ENCODE measurements at places on chromosomes 1 and 21.
A peak's percentile ranks its signal among the peaks of the same experiment; 100 is the strongest.

GRCh38 chr1:232834066-232834465 is 28.9 kb downstream of the MAP10 start:
- no peak for DNase-seq

DNA sequence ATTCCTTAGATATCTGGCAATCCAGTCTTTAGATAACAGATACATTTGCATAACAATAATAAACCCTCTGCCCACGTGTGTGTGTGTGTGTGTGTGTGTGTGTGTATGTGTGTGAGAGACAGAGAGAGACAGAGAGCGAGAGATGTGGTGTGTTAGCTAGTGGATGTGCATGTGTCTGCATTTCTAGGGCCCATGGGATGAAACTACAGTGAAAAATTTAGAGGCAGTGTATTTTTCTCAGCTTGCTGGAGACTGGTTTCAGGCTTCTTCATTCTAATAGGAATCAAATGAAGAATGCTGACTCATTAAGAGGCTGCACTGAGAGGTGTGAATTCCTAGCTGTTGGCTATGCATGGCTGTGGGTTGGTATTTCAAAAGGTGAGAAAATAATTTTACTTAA is 303.2 kb downstream of the LMX1A start:
- no peak for DNase-seq

GRCh38 chr1:14598498-14599182 is at the start of gene KAZN:
TSS of gene KAZN (plus strand) at chr1:14598685.
- DNase-seq, result peak; percentile 32

GRCh38 chr1:100351095-100351887 is 1.0 kb upstream of the CDC14A start:
- DNase-seq, result peak; percentile 93

GRCh38 chr1:160521554-160521953 is 1.5 kb downstream of the SLAMF6 start:
- DNase-seq, result no peak

DNA sequence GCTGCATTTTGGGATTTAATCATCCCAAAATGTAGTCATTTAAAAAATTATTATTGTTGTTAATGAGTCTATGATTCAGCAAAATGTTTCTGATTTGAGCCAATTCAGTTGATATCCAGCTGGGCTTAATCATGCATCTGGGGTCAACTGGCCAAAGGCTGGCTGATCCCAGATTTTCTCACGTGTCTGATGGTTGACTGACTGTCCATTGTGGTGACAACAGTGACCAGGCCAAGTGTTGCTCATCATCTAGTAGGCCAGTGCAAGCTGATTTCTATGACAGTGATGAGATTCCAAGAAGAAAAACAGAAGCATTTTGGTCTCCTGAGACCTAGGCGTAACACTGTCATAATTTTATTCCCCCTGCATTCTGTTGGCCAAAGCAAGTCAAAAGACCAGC is 80.1 kb upstream of the ZC3H11B start:
- peak; percentile 19 for DNase-seq

GRCh38 chr1:107139833-107140702 is 771 bp upstream of the NTNG1 start:
- peak; percentile 86 for DNase-seq

- peak; percentile 68 for DNase-seq
These were observed 390.6 kb downstream of the KCTD3 start for GRCh38 chr1:215957663-215958062.

DNA sequence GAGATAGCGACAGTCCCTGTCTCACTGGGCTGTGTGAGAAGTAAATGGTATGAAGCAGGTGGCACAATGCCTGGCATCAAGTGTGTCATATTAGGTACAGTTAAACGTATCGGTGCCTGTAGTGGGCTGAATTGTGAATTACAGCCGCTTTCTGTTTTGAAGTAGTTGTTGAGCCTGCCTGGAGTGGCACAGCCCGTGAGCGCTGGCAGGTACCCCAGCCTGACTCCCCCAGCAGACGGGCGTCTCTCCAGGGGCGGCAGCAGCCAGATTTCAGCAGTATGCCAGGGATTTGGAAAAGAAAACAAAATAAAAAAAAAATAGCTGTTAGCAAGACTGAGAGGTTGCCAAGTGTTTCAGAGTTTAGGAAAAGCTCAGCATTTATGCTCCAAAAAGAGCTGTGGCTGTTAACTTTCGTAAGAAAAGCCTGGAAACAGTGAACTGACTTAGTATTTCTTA is 26.6 kb upstream of the GPR153 start:
- DNase-seq, result no peak

DNA sequence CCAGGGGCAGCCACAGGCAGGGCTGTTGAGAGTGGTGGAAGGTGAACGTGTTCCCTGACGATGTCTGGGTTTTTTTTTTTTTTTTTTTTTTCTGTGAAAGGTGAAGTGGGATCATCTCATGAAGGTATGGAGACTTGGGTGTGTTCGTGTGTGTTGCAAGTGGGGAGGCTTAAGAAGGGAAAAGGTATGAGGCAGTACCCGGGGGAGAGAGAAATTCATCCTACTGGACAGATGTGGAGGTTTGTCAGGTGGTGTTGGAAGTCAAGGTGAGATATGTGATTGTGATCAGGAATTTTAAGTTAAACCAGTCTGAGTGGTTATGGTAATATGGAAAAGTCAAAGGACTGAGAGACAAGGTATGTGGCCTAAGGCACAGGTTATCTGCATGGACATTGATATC is 5.3 kb downstream of the C1orf115 start:
- no peak for DNase-seq

GRCh38 chr1:200869376-200869752 is 3.4 kb upstream of the GPR25 start:
- no peak for DNase-seq

DNA sequence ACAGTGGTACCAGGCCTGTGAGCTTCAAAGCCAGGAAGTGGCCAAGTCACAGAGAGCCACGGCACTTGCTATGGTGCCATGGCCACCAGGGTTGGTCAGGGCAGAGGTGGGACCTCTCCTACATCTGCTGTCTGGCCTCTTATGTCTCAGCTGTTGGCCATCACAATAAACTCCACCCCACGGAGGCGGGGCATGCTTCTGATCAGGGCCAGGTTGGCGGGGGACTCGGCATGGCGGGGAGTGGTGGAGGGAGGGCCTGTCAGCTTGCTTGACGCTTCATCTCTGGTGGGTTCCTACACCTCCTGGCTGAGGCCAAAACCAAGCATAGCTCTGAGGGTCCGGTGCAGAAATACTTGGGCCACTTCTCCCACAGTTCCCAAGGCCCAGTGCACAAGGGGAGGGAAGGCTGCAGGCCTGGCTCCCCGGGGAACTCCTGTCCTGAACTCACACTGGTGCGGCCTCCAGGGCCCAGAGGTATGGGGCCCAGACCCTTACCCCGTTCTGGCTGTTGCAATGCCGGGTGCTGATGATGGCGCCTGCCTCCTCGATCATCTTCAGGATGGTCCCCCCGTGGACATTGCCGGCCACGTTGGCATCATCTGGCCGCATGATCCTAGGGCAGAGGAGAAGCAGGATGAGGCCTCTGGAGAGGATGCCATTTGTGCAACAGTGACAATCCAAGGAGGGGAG is 44.2 kb downstream of the ACOT7 start:
- DNase-seq, result no peak

DNA sequence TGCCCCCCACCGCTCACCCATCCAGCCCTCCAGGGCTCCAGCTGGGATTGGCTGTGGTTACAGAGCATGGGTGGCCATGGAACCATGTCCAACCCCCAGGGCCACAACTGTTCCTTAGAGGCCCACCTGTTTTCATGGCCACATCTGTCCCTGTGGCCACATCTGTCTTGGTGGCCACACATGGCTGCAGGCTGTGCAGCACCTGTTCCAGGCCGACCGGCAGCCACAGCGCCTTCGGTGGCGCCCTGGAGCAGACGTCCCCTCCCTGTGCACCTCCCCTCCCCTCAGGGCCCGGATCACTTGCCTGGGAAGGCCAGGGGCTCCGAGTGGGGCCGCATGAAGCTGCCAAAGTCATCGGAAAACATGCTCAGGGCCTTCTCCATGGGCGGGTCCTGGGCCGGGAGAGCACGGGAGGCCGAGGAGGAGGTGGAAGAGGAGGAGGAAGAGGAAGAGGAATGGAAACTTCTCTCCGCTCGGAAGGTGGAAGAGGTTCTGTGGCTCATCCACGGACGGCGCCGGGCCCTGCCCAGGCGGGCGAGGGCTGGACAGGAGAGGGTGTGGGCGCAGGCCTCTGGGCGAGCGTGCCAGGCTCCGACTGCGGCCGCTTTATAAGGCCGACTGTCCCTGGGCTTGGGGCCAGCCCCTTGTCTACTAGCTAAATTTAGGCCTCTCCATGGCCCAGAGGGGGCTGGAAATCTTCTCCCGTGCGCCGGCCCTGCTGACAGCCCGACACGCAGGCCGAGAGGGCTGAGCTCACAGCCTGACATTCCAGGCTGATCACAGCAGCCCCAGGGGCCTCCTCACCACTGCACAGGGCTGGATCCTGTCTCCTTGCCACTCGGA is at the start of gene HSPB7:
Gene HSPB7 (minus strand): TSS at position 583 of the 843 bp plus-strand sequence. CDS start 80 bp downstream, at position 503.
- DNase-seq, result peak; percentile 76

DNA sequence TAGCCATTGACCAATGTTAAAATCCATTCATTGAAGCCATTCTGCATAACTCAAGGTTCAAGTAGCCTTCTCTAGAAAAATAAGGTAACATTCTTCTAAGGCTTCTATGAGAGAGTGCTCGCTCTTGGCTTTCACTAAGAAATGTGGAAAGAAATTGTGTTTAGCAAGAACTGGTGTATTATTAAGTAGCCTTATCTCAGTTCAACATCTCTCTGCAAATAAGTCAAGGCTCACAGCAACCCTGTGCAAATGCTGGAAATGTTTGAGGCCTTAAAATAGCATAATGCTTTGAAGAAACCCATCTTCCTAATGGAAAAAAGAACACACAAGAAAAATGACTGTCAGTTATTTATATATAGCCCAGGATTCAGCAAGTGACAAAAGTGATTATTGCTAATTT is 254.1 kb upstream of the PROX1 start:
- no peak for DNase-seq

- DNase-seq, result no peak
These were observed 22.1 kb upstream of the SH3D21 start for GRCh38 chr1:36284061-36284460.

DNA sequence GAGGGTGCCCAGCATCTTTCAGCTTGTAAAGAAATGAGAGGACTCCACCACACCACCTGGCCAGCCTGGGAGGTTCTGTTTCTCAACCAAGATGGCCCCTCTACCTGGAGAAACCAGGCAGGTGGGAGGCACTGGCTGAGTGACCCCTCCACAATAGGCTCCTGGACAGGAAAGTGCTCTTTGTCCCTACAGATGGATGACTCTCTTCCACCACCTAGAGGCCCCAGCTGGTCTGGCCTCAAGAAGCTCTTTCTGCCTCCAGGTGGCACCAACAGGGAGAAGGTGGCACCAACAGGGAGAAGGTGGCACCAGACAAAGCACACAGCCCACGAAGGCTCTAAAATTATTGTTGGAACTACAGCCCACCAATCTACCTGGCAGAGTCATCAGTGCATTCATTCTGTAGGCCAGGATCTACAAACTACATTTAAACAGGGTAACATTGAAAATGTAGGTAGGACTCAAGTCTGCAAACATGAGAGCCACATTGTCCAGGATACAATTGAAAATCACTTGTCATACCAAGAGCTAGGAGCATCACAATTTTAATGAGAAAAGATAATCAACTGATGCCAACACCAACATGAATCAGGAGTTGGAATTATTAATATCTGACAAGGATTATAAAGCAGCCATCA is 14.4 kb downstream of the TMPRSS3 start:
- DNase-seq, result no peak

GRCh38 chr1:91283421-91283726 is 121.3 kb downstream of the HFM1 start:
- DNase-seq, result peak; percentile 1

- DNase-seq, result no peak
These were observed 18.0 kb downstream of the HHIPL2 start for GRCh38 chr1:222529916-222530315.

DNA sequence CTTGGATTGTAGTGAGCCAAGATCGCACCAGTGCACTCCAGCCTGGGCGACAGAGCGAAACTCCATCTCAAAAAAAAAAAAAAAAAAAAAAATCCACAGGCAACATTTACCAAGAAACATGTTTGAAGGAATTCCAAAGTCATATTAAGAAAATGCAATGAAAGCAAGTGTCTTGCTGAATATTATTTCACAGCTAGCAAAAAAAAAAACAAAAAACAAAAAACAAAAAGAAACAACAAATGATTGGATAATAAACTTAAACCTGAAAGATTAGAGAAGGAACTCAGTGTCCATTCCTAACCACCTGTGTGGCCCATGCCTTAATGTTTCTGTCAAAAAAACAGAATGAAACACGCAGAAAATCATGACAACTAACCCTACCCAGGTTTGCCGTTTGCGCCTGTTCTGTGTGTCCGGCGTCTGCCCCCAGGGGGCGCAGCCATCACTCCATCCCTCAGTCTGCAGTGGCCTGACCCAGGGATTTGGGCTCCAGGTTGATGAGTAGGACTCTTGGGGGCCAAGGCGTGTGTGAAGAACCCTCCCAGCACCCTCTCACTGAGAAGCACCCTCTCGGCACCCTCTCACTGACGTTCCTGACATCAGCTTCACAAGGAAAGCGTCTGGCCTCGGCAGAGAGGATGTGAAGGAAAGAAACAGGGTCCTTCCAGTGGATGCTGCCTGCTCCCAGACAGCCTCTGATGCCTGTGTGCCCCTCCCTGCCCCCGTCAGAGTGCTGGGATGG is 19.2 kb upstream of the PTTG1IP start:
- peak; percentile 49 for DNase-seq

DNA sequence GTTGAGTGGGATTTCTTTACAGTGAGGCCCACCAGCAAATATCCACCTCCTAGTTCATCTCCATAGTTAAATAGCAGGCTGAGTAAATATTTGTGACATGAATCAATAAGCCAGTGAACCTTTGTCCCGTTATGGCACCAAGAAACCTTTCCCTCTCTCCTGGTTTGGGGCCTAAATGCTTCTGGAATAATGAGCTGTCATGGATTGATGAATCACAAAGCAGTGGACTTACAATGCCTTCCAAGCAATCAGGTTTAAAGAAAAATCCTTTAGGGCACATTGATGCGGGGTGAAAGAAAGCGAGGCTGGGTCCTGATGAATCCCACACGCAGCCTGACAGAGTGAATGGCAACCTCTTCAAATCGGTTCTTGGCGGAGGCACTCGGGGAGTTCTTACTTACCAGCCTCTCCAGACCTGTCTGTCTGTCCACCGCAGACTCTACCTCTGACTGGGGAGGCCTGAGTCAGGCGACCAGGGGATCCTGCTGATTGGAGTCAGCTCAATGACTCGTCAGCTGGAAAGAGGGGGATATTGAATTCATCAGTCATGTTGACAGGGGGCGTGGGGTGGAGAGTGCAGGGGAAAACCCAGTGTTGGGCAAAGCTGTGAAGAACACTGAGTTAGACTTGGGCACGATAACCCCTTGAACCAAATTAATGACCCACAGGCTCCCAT is 247.3 kb downstream of the PLPP3 start:
- DNase-seq, result peak; percentile 74

GRCh38 chr1:228273720-228274451 is 66.0 kb downstream of the OBSCN start:
- DNase-seq, result no peak

GRCh38 chr1:234125283-234125682 is 220.8 kb downstream of the SLC35F3 start:
- DNase-seq, result no peak

- DNase-seq, result peak; percentile 68
These were observed 100.9 kb downstream of the TSEN15 start for GRCh38 chr1:184152434-184152898.

- peak; percentile 84 for DNase-seq
These were observed 8.9 kb upstream of the CELSR2 start for GRCh38 chr1:109240158-109241152.
